ENCODE measurements at places on chromosomes 11 and 22.

GRCh38 chr11:726278-727220, 20.5 kb downstream of the EPS8L2 start:
- peak; percentile 46 for DNase-seq

DNA sequence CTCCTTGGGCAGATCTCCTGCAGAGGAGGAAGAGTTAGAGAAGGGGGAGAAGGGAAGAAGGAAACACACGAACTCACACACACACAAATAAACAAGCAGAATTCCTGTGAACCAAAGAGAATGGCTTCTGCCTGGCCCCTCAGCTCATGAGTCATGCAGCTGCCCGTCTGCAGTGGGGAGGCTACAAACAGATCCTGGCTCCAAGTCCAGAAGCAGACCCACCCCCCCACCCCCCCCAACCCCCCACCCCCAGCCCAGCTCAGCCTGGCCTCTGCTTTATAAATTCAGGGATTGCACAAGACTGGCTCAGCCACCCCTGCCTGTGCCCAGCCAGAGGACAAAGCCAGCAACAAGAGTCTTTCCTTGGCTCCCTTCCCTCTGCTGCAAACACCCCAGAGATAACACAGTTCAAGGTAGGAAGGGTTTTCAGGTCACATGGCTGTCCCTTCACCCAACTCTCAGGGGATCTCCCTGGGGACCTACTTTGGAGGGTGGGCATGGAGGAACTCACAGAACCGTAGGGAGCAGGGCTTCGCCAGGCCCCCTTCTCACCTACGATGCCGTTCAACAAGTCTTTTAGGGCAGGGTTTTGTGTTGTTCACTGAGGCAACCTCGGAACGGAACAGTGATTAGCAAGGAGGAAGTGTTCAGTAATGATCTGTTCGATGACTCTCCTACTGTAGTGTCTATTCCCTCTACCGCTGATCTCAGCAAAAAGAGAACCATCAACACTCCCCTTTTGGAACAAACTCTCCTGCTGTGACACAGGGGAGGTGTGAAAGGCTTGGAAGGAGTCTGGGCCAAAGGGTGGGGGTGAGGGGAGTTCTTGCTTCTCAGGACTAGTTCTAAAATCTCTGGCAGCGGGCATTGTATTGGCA, 35.5 kb downstream of the RPL27A start:
- DNase-seq: no peak

- DNase-seq: no peak
Measured at GRCh38 chr11:17280494-17281127, 4.1 kb downstream of the NUCB2 start.

DNA sequence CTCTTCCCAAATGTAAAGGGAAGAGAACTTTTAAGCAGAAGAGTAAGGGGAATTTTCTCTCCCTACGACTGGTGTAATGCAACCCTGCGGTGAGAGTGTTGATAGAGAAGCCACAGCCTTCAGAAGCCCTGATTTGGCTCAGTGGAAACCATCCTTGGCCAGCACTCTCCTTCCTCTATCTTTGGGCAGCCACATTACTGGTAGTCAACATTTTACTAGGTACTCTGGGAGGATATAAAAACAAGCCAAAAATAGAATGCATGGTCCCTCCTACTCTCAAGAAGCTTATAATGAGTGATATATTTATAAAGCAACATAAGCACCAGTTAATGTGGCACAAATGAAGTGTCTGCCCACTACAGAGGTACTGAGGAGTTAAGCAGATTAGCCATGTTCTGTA, 201.8 kb upstream of the NCAM1 start:
- no peak for DNase-seq

GRCh38 chr11:111342329-111342728, 36.7 kb downstream of the POU2AF1 start:
- DNase-seq: no peak

GRCh38 chr22:35752006-35752862, 34.6 kb downstream of the APOL5 start:
- no peak for DNase-seq

DNA sequence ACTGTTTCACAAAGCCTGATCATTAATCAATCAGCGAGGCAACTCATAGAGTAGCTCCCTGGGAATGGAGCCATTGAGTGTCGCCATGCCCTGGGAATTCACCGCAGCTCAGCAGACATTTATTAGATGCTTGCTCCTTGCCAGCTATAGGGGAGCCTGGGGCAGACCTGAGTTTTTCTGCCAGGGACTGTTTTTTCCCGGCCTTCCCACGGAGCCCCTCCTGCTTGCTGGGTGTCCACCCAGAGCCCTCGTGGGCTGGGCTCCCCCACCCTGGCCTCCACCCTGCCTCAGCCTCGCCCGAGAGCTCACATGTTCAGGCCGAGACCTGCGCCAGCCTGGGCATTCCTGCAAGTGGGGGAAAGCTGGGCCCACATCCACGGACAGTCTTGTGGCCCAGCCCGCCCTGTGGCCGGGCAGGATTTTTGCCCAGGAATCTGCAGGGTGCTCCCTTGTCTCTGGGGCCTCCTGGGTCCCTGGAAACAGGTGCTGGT, 64.9 kb downstream of the SMIM38 start:
- DNase-seq: no peak

- peak; percentile 38 for DNase-seq
Measured at GRCh38 chr22:30425616-30426387, at the start of gene MTFP1. Gene MTFP1 (plus strand): TSS chr22:30425768. CDS start chr22:30425880, 112 bp downstream.

GRCh38 chr11:16956538-16957153, 57.6 kb downstream of the PLEKHA7 start:
- no peak for DNase-seq

- DNase-seq: no peak
Measured at GRCh38 chr11:29119707-29120618, 896.9 kb downstream of the KCNA4 start.

DNA sequence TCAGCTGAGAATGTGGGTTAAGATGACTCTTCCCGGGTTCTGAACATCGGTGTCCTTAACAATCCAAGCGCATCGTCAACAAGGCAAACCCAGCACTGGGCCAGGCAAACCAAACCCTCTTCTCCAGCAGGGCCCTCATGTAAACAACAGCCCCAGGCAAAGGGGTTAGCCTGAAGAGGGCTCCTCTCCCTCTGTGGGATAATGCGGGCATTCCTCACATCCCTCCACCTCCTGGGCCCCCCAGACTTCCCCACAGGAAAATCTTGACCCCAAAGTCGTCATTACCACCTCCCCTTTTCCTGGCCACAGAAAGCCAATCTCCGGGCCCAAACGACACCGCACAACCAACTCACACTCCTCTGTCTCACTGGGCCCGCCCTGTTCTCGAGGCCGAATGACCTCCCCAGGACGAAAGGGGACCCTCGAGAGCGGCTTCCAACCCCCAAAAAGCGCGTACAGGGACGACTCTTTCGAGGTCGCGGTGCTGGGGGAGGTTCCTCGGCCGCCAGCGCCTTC, 566 bp downstream of the DDB1 start:
- DNase-seq: no peak

DNA sequence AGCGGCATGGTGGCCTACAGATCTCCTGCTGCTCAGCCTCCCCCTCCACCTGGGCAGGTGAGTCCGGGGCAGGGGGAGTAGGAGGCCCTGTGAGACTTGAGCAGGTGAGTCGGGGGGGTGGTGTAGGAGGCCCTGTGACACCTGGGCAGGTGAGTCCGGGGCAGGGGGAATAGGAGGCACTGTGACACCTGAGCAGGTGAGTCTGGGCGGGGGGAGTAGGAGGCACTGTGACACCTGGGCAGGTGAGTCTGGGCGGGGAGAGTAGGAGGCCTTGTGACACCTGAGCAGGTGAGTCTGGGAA, 299.3 kb downstream of the BRD1 start:
- DNase-seq: no peak

- DNase-seq: no peak
Measured at GRCh38 chr11:72241291-72241781, 2.6 kb downstream of the PHOX2A start.

- no peak for DNase-seq
Measured at GRCh38 chr11:103811870-103812455, 224.5 kb upstream of the DDI1 start.

DNA sequence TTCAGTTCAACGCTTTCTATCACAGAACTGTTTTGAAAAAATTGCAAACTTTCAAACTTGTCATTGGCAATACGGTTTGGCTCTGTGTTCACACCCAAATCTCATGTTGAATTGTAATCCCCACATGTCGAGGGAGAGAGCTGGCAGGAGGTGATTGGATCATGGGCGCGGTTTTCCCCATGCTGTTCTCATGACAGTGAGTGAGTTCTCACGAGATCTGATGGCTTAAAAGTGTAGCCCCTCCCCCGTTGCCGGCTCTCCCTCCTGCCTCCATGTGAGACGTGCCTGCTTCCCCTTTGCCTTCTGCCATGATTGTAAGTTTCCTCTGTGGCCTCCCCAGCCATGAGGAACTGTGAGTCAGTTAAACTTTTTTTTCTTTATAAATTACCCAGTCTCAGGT, 1144.0 kb downstream of the BRD1 start:
- DNase-seq: no peak

GRCh38 chr22:23373601-23374000, 193.3 kb downstream of the BCR start:
- DNase-seq: no peak

GRCh38 chr11:14111496-14111895, 149.0 kb downstream of the SPON1 start:
- DNase-seq: no peak

DNA sequence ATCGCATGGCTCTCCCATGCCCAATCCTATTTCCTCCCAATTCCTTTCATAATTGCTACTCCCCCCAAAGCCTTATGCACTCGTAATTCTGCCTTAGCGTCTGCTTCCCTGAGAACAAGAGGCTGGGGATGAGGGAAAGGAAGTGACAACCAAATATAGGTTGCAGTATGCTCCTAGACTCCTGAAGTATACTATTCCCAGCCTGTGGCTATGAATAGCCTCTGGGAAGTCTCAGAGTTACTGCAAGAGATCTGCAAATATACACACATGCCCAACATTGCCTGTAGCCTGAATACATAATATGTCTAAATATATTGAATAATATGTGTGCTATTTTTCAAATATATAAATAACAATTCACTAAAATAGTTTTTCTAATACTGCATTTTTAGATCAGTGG, 96.1 kb upstream of the CD44 start:
- DNase-seq: no peak

GRCh38 chr11:125621995-125622394, 3.0 kb upstream of the CHEK1 start:
- no peak for DNase-seq

DNA sequence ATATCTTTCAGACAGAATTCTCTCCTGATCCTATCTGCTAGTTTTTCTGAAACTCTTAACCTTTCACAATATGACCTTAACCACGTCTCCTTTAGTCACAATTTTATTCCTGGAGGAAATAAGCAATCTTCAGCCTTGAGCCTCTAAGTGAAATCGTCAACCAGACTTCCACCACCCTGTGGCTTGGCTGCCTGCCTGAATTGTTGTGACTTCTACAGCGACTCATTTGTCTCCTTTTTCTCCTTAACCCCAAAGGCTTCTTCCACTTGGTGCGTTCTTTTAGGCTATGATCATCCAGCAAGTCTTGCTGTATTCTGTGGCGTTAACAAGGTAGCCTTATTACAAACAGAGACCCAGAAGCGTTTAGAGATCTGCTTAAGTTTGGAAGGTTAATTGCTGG, 535.1 kb upstream of the ARHGAP42 start:
- no peak for DNase-seq

GRCh38 chr11:134545521-134545920, 133.5 kb upstream of the B3GAT1 start:
- DNase-seq: no peak

- no peak for DNase-seq
Measured at GRCh38 chr11:93529707-93530467, 13.3 kb downstream of the SMCO4 start.

- no peak for DNase-seq
Measured at GRCh38 chr11:76453248-76453647, 8.4 kb downstream of the EMSY start.

GRCh38 chr11:92873551-92873950, 95.9 kb upstream of the MTNR1B start:
- no peak for DNase-seq

GRCh38 chr11:57175478-57175877, 6.3 kb upstream of the LRRC55 start:
- no peak for DNase-seq

DNA sequence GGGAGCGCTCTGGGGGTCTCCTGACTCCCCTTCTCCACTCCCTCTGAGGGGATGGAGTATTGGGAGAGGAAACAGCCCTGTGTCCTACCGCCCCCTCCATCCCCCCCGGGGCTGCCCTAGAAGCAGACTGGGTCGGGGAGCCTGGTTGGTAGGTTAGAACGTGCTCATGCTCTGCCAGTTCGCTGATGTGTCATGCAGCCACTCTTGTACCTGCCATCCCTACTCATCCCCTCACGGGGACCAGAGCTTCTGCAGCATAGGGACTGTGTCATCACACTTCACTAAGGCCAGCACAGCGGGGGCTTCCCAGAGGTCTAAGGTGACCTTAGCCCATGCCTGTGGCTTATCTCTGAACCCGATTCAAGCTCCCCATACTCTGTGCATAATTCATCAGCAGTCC, 4.7 kb downstream of the KCNJ1 start:
- DNase-seq: no peak

DNA sequence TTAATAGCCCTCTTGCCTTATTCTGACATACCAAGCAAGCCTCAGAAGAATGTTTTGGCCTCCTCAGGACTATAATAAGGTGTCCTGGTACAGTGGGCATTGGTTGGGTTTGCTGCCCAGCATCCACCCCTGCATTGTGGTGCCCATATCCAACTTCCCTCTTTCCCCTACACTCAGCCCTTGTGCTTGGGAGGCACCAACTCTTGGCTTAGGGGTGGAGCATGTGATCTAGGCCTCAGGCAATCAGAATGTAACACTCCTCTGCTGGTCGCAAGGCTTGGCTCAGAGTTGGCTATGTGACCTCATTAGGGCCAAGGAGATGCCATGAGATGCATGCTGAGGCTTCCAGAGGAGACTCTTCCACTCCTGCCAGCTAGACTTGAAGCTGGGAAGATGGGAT, 123.0 kb downstream of the CSNK2A3 start:
- no peak for DNase-seq

DNA sequence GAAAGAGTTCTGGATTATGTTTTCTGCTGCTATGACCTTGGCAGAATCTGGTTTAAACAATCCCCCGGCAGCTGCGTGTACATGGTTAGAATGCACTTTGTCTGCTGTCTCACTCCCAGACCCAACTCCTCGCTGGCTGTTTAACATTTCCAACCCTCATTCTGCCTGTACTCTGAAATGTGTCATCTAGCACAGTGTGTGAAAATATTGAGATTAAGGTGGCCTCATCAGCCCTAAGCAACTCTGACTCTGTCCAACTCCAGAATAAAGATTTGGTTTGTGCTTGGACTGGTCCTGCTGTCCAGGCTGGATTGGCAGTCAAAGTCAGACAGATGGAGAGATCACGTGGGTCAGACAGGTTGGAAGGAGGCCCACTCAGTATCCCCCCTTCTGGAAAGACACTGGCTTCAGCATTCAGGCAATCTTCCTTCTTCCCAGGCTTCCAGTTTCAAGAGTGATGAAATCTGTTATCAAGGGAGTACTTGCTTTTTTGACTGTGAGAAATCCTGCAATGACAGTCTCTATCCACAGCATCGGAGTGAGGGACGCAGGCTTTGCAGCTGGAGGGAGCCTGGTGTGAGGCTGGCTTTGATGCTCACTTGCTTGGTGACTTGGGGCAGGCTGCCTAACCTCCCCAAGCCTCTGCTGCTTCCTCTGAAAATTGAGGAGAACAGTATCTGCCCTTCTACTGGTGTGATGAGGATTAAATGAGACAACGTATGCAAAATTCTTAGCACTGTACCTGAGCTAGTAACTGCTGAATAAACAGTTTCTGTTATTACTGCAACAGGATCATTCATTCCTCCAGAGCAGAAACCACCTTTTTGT, 29.8 kb downstream of the ABTB2 start:
- DNase-seq: no peak

- DNase-seq: no peak
Measured at GRCh38 chr11:126926376-126926791, 74.2 kb downstream of the KIRREL3 start.

- no peak for DNase-seq
Measured at GRCh38 chr11:130043575-130043974, 26.1 kb upstream of the APLP2 start.
